Urinary bladder (tissue), 4 donors: ENCODE measurements at places on chromosomes 6 and 20. TPM values are rescaled to one million over a fixed set of nuclear protein-coding genes. Genes with fewer than 3 reads are reported as not detected.

DCDC2 gene
- 4.3 TPM for total RNA-seq

- no peak for DNase-seq
Observed at GRCh38 chr6:31094389-31094881, 17.9 kb downstream of the C6orf15 start.

DNA sequence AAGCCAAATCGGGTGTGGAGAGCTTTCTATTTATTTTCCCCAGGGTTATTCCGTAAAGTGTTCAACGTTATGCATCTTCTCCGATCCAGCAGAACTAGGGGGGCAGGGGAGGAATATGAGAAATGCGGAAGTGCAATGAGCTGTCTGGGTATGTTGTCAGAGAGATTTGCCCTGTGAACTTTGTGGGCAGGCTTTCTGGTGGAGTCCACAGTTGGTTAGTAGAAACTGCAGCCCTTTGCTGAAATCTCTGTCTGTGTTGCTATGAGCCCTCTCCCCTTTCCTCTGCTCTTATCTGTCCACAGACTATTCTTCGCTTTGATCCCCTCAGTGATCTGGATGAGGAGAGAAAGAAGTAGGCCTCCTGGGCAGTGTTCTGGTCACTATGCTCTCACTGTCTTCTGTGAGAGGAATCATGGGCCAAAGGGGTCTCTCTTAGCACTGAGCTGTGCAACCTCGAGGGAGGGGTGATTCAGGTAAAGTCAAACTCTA lies 158.9 kb upstream of the FUT9 start:
- DNase-seq, result no peak

PNLDC1 gene
- not detected for total RNA-seq

HRH3 gene
- 0.16 TPM for total RNA-seq
